ENCODE measurements at places on chromosomes 6 and 20.

GRCh38 chr6:139474145-139475108 is 100.0 kb upstream of the CITED2 start:
- peak; percentile 6 for DNase-seq

DNA sequence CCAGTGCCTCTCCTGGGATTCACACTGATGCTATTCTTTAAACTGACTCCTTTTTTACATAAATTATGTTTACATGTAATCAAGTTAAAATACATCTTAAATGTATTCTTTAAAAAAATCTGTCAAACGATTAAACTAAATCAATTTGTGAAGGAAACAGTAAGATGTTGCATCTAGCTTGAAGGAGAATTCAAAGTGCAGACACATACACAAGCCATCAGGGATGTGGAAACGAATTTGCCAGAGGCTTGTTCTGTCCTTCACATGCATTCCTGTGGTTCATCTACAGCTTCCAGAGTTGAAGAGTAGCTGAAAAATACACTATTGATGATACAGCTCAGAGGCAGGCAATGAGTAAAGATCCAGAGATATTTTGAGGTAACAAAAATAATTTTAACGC is 7.3 kb upstream of the BPIFB3 start:
- DNase-seq: no peak

GRCh38 chr6:159929819-159930218 is 39.0 kb downstream of the MAS1 start:
- DNase-seq: peak; percentile 72

- DNase-seq: peak; percentile 25
Observed at GRCh38 chr6:135935941-135936601, 84.6 kb downstream of the PDE7B start.

DNA sequence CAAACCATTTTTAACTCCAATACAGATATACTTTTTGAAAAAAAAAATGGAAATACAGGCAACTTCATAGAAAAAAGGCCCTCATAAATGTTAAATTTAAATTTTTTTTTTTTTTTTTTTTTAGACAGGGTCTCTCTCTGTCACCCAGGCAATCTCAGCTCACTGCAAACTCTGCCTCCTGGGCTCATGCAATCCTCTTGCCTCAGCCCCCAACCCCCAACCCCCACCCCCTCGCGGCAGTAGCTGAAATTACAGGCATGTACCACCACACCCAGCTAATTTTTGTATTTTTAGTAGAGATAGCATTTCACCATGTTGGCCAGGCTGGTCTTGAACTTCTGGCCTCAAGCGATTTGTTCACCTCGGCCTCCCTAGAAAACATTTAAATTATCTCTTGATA is 12.8 kb upstream of the ULBP3 start:
- no peak for DNase-seq

Measured in NCI-H1092 treated with DMSO at 0.1 percent for 48 hours (cell line).